PC-9 (cell line): ENCODE measurements at places on chromosomes 11 and 22. TPM values are rescaled to one million over a fixed set of nuclear protein-coding genes. Genes with fewer than 3 reads are reported as not detected.

The SCN4B gene
- 0.08 TPM in 1 of 2 replicates, not detected in the other for total RNA-seq

The GP1BB gene
- total RNA-seq = 0.35 and 2.0 TPM in 2 replicates

The POU2F3 gene
- total RNA-seq = 2.3 and 2.9 TPM in 2 replicates

The P2RY6 gene
- 29.7 and 34.7 TPM in 2 replicates for total RNA-seq

The OR5P2 gene
- 1.3 and 2.5 TPM in 2 replicates for total RNA-seq

The TRIM29 gene
- total RNA-seq = 208 and 293 TPM in 2 replicates

The CARD18 gene
- total RNA-seq = not detected in 2 replicates

The NTM gene
- total RNA-seq = not detected in 2 replicates

The LRRC32 gene
- 0.53 TPM in 1 of 2 replicates, not detected in the other for total RNA-seq

The OR8D1 gene
- not detected in 2 replicates for total RNA-seq

The CACNA1I gene
- 2.5 and 2.8 TPM in 2 replicates for total RNA-seq

The USP2 gene
- total RNA-seq = 2.1 and 2.7 TPM in 2 replicates

The RAPSN gene
- total RNA-seq = 5.4 and 7.3 TPM in 2 replicates

The MS4A7 gene
- not detected in 2 replicates for total RNA-seq

The TIGD3 gene
- 1.7 and 1.8 TPM in 2 replicates for total RNA-seq

The FTH1 gene
- 6,804 and 8,986 TPM in 2 replicates for total RNA-seq

The PAMR1 gene
- total RNA-seq = 1.1 TPM in 2 replicates

The GGT1 gene
- 7.4 and 10.2 TPM in 2 replicates for total RNA-seq

The LMNTD2 gene
- 12.8 and 16.3 TPM in 2 replicates for total RNA-seq

The UPB1 gene
- total RNA-seq = 0.17 and 0.80 TPM in 2 replicates

The OR51E2 gene
- not detected in 2 replicates for total RNA-seq

The RAB39A gene
- not detected in 2 replicates for total RNA-seq

The IL17REL gene
- total RNA-seq = not detected in 2 replicates

The DMC1 gene
- total RNA-seq = 5.6 and 6.3 TPM in 2 replicates
